ENCODE measurements at places on chromosomes 6 and 20.

DNA sequence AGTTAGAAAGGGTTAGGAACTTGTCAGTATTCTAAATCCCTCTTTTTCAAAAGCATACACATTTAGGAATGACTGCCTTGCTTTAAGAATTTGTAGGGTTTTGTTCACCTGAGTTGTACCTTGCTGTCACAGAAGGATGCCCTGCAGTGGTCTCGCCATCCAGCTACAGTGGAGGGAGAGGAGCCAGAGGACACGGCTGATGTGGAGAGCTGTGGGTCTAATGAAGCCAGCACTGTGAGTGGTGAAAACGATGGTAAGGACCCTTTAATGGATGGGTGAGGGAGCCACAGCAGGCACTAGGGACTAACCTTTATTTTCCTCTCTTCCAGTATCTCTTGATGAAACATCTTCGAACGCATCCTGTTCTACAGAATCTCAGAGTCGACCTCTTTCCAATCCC lies 69.9 kb downstream of the ASXL1 start:
- no peak for DNase-seq

DNA sequence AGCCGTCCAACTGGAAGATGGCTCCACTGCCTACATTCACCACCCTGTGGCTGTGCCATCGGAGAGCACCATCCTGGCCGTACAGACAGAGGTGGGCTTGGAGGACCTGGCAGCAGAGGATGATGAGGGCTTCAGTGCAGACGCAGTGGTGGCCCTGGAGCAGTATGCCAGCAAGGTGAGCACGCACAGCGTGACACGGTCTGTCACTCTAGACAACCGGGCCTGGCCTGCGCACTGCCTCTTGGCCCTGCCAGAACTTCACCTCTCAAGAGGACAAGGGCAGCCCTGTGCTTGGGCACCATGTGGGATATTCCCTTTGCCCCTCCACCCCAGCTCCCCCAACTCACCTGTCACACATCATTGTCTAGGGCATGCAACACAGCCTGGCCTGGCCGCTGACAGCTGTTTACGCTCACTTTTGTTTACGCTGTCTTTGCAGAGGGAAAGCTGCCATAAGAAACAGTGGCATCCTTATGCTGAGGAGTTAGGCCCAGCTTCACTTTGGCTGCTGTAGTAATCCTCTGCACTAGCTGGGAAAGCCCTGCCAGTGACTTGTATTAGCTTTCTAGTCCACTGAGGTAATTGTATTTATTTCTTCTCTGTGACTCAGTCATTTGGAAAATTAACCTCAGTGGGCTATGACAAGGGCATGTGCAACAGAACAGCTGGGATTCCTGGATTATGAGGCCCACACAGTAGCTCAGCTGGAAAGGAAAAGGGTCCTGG lies 9.8 kb upstream of the DEF6 start:
- no peak for DNase-seq

- DNase-seq: no peak
These were observed 25.5 kb upstream of the ADRM1 start for GRCh38 chr20:62277253-62277652.

- no peak for DNase-seq
These were observed 1.8 kb upstream of the BHLHE23 start for GRCh38 chr20:63008541-63009044.

DNA sequence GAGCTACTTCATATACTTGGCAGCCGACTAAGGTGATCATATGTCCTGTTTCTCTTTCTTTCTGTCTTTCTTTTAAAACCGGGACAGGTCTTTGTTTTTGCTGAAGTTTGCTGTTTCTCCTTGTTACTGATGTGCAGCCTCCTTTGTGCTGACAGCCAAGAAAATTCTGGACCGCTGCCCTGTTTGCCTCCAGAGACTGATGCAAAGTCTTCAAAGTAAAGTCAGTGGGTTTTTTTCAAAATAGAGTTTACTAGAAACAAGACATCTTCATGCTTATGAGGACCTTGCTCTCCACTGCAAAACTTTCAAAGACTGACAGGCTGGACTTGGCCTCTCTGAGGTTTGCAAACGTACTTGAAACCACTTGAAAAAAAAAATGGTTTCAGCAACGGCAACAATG lies 510.5 kb upstream of the MAP3K7 start:
- no peak for DNase-seq

GRCh38 chr6:170268216-170269129 lies 22.4 kb downstream of the DLL1 start:
- DNase-seq: no peak

GRCh38 chr6:157145656-157146285 lies 177.5 kb downstream of the TMEM242 start:
- no peak for DNase-seq

- DNase-seq: no peak
These were observed 1.7 kb downstream of the SNX21 start for GRCh38 chr20:45835329-45835765.

- DNase-seq: no peak
These were observed 21.1 kb downstream of the CDC40 start for GRCh38 chr6:110201151-110201884.
